ENCODE measurements at places on chromosomes 5 and 9.
A peak's percentile ranks its signal among the peaks of the same experiment; 100 is the strongest.

- DNase-seq, result no peak
Observed at GRCh38 chr5:160432196-160432595, 10.5 kb downstream of the PTTG1 start.

GRCh38 chr9:116837018-116837989 is 150.2 kb downstream of the TRIM32 start:
- DNase-seq, result no peak

- DNase-seq, result no peak
Observed at GRCh38 chr5:1504617-1505016, 19.1 kb downstream of the LPCAT1 start.

- no peak for DNase-seq
Observed at GRCh38 chr5:173011566-173011965, 28.0 kb downstream of the ATP6V0E1 start.

DNA sequence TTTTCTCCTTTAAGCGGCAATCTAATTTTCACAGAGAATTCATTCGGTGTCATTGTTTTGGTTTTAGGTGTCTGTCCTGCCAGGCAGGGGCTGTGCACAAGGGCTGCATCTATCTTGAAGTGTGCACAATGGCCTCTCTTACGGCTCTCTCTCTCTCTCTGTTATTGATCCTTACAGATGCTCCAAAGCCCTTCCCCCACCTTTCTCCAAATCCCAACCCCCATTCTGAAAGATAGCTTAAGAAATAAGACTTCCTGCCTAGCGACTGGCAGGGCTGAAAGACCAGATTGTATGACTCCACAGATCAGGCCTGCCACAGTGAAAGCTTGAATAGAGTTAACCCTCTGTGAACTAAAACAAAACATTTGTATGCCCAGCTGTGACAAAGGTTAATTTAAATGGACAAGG is 86.5 kb upstream of the NR5A1 start:
- no peak for DNase-seq

- DNase-seq, result no peak
Observed at GRCh38 chr9:116202219-116202912, 48.8 kb downstream of the PAPPA start.

DNA sequence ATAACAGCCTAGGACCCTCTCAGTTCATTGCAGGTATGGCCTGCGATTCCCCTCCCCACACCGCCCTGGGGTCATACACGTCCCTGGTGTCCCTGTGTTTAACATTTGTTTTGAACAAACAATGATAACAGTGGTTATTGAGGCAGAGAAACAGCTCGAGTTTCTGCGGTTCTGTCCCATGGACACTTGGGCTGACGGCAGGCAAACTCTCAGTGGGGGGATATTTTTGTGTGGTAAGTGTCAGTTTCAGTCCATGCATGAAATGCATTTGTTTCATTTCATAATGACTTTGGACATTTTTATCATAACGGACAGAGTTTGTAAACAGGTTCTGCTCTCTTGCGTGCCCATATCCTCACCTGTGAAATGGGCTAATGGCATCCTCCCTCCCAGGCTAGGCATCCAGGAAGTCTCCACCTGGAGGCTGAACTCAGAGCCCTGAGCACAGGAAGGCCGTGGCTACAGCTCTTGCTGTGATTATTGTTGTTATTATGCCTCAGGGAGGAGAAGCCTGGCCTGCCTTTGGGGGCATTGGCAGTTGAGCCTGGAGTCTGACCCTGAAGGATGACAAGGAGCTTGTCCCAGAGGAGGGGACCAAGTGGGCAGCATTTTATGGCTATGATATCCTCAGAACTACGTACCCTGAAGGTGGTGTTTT is 190.9 kb downstream of the GADD45G start:
- no peak for DNase-seq

DNA sequence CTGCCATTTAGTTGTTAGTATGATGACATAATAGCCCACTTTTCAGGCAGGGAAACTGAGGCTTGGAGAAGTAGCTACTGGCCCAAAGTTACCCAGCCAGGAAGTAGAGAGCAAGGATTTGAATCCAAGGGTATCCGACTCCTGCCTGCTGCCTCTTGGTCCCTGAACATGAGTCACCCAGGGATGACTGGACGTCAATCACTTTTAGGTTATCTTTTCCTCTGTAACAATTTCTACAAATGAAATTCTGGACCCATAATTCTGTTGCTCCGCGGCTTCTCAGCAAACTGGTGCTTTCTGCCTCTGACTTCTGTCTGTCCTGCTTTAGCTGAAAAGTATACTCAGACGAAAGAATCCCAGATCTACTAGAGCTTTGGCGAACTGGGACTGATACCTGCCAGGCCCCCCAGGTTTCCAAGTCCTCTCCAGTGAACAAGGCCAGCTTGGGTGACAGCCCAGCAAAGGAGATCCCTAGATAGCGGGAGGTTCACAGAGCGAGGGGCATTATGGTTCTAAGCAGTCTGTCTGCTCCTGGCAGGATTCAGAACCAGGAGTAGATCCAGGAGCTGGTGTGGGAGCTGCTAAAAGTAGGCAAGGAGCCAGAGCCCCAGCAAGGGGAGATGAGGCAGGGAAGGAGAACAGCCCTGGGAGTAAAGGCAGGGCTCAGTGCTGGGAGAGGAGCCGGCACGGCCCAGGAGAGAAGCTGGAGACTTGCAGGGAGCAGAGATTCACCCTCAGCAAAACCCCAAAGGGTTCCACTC is 20.6 kb downstream of the OLFML2A start:
- DNase-seq, result no peak

DNA sequence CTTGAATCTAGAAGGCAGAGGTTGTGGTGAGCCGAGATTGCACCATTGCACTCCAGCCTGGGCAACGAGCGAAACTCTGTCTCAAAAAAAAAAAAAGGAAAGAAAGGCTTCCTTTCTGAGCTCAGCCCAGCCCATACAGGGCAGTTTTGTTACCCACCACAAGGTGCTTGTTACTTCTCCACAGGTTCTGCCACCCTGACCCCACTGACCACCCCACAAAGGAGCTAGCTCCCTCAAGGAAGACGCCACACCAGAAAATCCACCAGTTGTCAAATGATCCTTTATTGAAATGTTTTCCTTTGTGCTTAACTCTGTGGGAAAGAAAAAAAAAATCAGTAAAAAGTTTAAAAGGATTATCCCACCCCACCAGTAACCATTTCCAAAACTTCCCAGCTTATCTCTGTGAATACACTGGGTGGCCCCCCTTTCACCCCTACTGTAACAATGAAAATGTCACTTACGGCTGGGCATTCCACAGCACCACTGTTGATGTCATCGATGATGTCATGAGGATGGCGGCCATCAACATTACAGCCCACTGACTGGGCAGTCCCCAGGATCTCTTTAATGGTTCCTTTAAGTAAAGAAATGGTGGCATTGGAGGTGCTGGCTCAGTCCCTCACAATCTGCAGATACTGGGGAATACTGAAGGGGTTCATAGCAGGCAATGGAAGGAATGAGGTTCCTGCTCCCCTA is 3.6 kb downstream of the RPL12 start:
- DNase-seq, result peak; percentile 28

GRCh38 chr5:31935496-31936369 is 238.4 kb downstream of the GOLPH3 start:
- no peak for DNase-seq

DNA sequence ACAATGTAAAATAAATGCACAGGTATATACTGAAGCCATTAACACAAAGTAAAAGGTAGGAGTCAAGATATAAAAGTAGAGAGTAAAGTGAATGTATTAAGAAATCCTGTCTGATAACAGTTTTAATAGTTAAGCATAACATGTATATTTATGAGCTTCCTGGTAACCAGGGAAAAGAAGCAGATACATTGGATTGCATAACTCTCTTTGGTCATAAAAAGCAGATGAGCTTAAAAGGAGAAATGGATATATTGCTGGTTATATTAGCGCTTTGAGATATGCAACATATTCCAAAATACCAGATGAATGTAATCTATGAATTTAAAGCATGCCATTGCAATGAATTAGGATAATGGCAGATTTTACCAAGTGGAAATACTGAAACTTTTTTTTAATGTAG is 6.2 kb upstream of the TNFSF8 start:
- no peak for DNase-seq

GRCh38 chr9:136347472-136348256 is 15.9 kb downstream of the DNLZ start:
- no peak for DNase-seq

- no peak for DNase-seq
Observed at GRCh38 chr5:65061250-65061973, 292.7 kb downstream of the CWC27 start.

DNA sequence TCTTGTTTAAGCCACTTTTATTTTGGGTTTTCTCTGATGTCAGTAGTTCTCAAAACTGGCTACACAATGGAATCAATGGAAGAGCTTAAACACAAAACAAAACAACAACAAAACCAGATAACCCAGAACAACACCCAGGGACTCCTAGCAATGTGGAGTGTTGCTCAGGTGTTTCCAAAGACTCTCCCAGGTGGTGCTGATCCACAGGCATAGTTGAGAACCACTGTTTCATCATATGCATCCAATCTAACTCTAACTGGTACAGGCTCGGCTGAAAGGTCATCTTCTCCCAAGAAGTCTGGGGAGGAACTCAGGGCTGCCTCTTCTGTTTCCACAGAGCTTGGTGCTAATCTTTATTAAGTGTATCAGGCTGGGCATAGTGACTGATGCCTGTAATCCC is 5.4 kb upstream of the ALDH1B1 start:
- DNase-seq, result no peak

DNA sequence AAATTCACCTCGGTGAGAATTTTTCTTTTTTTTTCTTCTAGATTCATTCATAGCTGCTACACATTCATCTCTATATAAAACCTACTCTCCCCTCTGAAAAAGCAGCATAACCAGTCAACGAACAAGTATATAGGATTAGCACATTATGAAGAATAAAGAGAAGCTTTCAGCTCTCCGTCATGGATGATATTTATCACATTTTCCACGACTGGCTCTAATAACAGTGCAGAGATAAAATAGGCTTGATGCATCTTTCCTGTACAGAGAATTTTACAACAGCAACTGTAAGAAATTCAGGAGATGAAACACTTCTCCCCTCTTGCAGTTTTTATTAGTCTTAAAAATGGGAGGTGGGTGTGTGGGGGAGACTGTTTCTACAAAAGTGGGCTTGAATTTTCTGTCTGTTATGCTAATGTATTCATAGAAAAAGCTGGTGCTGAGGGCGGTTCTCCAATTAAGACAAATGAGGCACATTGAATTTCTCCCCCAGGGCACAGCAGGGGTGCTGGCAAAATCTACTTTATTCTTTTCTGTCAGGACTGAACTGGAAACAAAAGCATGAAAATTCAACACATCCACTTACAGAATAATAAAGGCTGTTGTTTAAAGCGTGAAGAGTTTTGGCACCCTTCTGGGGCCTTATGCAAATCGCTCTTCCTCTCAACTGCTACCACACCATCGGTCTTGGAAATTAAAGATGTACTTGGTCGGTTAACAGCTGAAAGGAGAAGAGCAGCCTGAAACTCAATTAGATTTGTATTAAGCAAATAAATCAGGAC is 233.9 kb upstream of the ZNF608 start:
- DNase-seq, result no peak

DNA sequence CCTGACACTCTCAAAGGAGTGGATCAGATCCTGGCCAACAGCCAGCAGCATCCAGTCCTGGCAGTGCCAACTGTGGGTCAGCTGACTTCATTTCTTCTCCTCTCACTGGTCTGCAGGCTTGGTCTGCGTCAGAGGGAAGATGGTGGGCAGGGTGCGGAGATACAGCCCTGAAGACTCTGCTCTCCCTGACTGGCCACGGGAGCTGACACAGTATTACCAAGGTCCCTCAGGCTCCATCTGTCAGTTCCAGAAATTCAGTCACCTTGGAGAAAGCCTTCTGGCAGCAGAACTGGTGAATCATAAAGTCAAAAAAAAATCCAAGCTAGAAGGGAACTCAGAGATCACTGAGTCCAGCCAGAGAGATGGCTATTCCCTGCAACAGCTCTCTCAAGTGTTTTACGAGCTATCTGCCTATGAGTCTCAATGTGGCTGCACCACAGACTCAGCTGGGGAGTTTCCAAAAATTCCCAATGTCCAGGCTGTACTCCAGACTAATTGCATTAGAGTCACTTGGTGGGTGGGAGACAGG is 27.9 kb downstream of the C1QTNF2 start:
- peak; percentile 50 for DNase-seq

GRCh38 chr5:97121848-97122247 is 20.6 kb downstream of the LIX1 start:
- no peak for DNase-seq

Measured in HT1080 (cell line).